ENCODE measurements at places on chromosomes 12 and 14.

GRCh38 chr12:6084261-6084968 is 40.1 kb downstream of the VWF start:
- no peaks in the 10 kb centered on the region for H3K4me1 ChIP-seq
- peaks cover 44% of the 10 kb centered on the region for H3K27me3 ChIP-seq
- DNase-seq = no peak

DNA sequence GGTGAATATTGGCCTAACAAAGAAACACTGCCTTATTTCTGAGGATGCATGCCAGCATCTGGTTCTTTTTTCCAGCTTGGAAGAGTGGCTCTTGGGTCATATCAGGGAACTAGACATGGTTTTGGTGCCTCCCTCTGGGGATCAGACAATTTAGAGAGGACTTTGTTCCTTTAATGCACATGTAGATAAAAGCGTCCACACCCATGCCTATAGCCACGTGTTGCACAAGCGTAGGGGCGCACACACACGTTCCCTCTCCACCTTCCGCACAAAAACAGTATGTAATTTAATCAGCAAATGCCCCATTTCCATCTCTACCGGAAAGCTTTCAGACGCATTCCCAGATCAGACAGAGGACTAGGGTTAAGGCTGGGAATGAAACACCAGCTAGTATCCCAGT is 61.7 kb upstream of the RIC8B start:
- H3K27me3 ChIP-seq = no peaks in the 10 kb centered on the region
- no peaks in the 10 kb centered on the region for H3K36me3 ChIP-seq
- H3K27ac ChIP-seq = no peak overlapping the region
- no peak overlapping the region for H3K4me3 ChIP-seq

GRCh38 chr14:76322594-76323220 is 53.2 kb upstream of the ESRRB start:
- H3K4me3 ChIP-seq = no peak overlapping the region
- no peaks in the 10 kb centered on the region for H3K36me3 ChIP-seq
- peaks cover 2% of the 10 kb centered on the region for H3K4me1 ChIP-seq
- no peak overlapping the region for H3K27ac ChIP-seq
- DNase-seq = no peak
- H3K27me3 ChIP-seq = peaks cover 45% of the 10 kb centered on the region

DNA sequence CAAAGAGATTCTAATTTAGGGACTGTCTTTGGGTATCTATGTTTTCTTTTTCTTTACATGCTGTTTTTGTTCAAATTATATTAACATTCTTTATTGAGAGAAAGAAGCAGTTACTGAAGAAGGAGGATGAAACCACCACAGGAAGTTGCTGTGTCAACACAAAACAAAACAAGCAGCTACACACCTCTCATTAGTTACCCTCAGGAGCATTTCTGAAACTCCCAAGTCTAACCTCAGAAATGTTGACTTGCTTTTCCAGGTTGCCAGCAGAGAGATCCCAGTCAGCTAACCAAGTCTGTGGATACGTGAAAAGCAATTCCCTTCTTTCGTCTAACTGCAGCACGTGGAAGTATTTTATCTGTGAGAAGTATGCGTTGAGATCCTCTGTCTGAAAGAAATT is 33.5 kb downstream of the CLEC1A start:
- H3K27ac ChIP-seq = no peak overlapping the region
- peaks cover 11% of the 10 kb centered on the region for H3K27me3 ChIP-seq
- no peak overlapping the region for H3K4me3 ChIP-seq
- no peak for DNase-seq

DNA sequence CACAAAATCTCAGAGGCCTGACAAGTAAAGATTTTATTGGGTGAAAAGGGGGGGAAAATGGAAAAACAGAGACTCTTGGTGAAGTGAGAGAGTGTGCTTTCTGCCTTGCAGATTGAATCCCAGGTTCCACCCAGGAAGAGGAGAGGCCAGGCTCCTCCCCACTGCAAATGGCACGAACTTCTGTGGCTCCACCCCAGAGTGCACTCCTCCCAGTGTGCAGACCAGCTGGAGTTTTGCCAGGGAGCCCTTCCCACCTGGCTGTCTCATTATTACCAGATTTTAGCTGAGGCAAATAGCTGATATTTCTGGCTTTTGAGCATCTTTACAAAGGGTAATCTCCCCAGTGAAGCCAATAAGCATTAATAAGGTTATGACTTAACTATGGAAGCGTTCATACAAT is 51.9 kb downstream of the TESPA1 start:
- DNase-seq = no peak
- peaks cover 56% of the 10 kb centered on the region for H3K4me1 ChIP-seq
- H3K27ac ChIP-seq = peak overlapping the region; percentile 75

DNA sequence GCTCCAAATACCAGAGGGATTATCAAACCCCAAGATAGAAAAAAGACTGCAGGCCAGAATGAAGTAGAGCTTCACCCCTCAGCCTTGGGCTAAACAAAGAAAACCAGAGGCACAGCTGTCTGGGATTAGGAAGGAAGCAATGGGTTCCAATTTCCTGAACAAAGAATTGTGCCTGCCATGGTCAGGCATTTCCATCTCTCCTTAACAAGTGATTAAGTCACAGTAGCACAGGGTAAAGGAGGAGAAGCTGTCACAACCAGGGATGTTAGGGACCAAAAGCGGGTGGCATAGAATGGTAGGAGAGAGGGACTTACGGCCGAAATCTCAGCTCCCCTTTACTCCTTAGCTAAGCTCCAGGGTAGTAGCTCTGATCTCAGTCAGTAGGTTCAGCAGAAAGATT is 33.9 kb downstream of the SPTLC2 start:
- H3K36me3 ChIP-seq = peaks cover 24% of the 10 kb centered on the region
- DNase-seq = no peak
- no peak overlapping the region for H3K4me3 ChIP-seq
- H3K4me1 ChIP-seq = peaks cover 42% of the 10 kb centered on the region
- no peaks in the 10 kb centered on the region for H3K27me3 ChIP-seq

- no peaks in the 10 kb centered on the region for H3K36me3 ChIP-seq
- peak; percentile 81 for DNase-seq
- no peak overlapping the region for H3K4me3 ChIP-seq
- H3K27ac ChIP-seq = no peak overlapping the region
- peaks cover 5% of the 10 kb centered on the region for H3K4me1 ChIP-seq
Observed at GRCh38 chr12:117836999-117837736, 131.6 kb downstream of the KSR2 start.

- peaks cover 12% of the 10 kb centered on the region for H3K27me3 ChIP-seq
- DNase-seq = no peak
- peaks cover 16% of the 10 kb centered on the region for H3K4me1 ChIP-seq
Observed at GRCh38 chr12:71710276-71711125, 24.6 kb downstream of the TMEM19 start.

GRCh38 chr14:35285168-35286002 is 6.8 kb upstream of the PSMA6 start:
- H3K27ac ChIP-seq = peak overlapping the region; percentile 87
- H3K36me3 ChIP-seq = peaks cover 18% of the 10 kb centered on the region
- H3K27me3 ChIP-seq = no peaks in the 10 kb centered on the region
- peak; percentile 37 for DNase-seq

- H3K27me3 ChIP-seq = peaks cover 12% of the 10 kb centered on the region
- no peaks in the 10 kb centered on the region for H3K36me3 ChIP-seq
- DNase-seq = no peak
- peaks cover 3% of the 10 kb centered on the region for H3K4me1 ChIP-seq
- no peak overlapping the region for H3K4me3 ChIP-seq
Observed at GRCh38 chr12:46127656-46128055, 137.3 kb upstream of the SCAF11 start.

- no peaks in the 10 kb centered on the region for H3K4me1 ChIP-seq
- H3K36me3 ChIP-seq = no peaks in the 10 kb centered on the region
- no peak for DNase-seq
- no peak overlapping the region for H3K4me3 ChIP-seq
- H3K27ac ChIP-seq = no peak overlapping the region
- H3K27me3 ChIP-seq = peaks cover 5% of the 10 kb centered on the region
Observed at GRCh38 chr12:19894803-19895202, 455.5 kb downstream of the AEBP2 start.

GRCh38 chr12:124188561-124189405 is 106.1 kb upstream of the RFLNA start:
- no peak for DNase-seq
- no peaks in the 10 kb centered on the region for H3K27me3 ChIP-seq
- no peak overlapping the region for H3K4me3 ChIP-seq
- H3K36me3 ChIP-seq = no peaks in the 10 kb centered on the region
- H3K4me1 ChIP-seq = peaks cover 12% of the 10 kb centered on the region

GRCh38 chr14:58479975-58480374 is 52.5 kb downstream of the KIAA0586 start:
- no peaks in the 10 kb centered on the region for H3K4me1 ChIP-seq
- no peak overlapping the region for H3K4me3 ChIP-seq
- no peaks in the 10 kb centered on the region for H3K27me3 ChIP-seq
- no peak for DNase-seq

DNA sequence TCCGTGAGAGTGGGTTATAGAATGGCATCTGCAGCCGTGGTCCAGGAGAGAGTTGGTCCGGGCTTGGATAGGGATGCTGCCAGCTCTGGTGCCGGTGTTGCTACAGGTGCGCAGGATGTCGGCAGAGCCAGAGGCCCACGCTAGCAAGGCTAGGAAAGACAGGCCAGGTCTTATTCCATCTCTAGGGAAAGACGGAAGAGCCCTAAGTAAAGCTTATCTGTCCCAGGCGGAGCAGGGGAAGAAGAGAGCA is 485 bp upstream of the PSME1 start:
- DNase-seq = no peak
- H3K4me1 ChIP-seq = peaks cover 67% of the 10 kb centered on the region
- peak overlapping the region; percentile 81 for H3K27ac ChIP-seq

All from activated naive CD4-positive, alpha-beta T cell treated with anti-CD3 and anti-CD28 coated beads, Interleukin-2, amount 10 ng/mL, durations not matched to agents 7 days and 5 days (primary cell).